ENCODE measurements at places on chromosomes 6 and 20. TPM values are rescaled to one million over a fixed set of nuclear protein-coding genes. Genes with fewer than 3 reads are reported as not detected.

Gene TGM2
- 141 TPM for total RNA-seq

Gene ZNF311
- total RNA-seq = 1.6 TPM

Gene CCDC170
- 0.17 TPM for total RNA-seq

Gene SRMS
- not detected for total RNA-seq

Gene MUCL3
- total RNA-seq = 0.17 TPM

Gene SYTL3
- 10.3 TPM for total RNA-seq

Gene PTPRT
- total RNA-seq = not detected

Gene KCNQ5
- 0.35 TPM for total RNA-seq

Gene CARMIL1
- 55.7 TPM for total RNA-seq

Gene UNC93A
- total RNA-seq = not detected

Gene TSBP1
- total RNA-seq = not detected

Gene HTR1E
- total RNA-seq = 0.15 TPM

Gene ZFAND3
- total RNA-seq = 16.0 TPM

Gene AURKA
- 48.3 TPM for total RNA-seq

GRCh38 chr6:39143238-39143930 is 28.4 kb upstream of the SAYSD1 start:
- DNase-seq = no peak

DNA sequence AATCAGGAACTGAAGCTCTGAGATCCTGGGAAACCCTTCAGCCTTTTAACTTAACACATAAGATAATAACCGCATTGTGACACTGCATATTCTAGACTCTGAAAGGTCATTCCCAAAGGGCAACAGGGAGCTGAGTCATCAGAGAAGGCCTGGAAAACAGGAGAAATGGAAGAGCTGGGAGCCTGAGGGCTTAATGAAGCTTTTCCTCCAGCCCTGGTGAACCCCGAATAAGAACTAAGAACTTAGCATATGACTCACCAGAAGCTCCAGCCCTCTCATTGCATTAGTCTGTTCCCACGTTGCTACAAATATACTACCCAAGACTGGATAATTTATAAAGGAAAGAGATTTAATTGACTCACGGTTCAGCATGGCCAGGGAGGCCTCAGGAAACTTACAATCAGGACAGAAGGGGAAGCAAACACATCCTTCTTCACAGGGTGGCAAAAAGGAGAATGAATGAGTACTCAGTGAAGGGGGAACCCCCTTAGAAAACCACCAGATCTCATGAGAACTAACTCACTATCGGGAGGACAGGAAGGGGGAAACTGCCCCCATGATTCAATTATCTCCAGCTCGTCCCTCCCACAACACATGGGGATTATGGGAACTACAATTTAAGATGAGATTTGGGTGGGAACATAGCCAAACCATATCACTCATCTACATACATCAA is 648.5 kb downstream of the TFAP2A start:
- DNase-seq = peak; percentile 92

DNA sequence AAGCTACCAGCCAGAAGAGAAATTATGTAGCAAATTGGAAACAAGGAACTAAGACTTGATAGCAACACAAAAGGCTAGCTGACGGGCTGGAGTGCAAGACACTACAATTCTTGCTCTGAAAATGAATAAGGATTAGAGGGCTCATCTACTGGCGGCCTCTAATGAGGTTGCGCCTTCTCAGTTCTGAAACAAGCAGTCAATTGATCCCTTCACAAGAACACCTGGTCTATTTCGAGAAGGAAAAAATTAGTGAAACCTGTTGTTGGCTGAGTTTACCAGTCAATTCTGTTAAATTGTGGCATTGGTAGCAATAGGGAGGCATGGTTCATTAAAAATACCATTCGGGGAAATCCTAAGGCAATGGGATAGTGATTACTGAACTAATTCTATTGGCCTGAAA is 74.8 kb upstream of the JARID2 start:
- DNase-seq = no peak

GRCh38 chr20:36268440-36269342 is 32.4 kb downstream of the AAR2 start:
- no peak for DNase-seq

DNA sequence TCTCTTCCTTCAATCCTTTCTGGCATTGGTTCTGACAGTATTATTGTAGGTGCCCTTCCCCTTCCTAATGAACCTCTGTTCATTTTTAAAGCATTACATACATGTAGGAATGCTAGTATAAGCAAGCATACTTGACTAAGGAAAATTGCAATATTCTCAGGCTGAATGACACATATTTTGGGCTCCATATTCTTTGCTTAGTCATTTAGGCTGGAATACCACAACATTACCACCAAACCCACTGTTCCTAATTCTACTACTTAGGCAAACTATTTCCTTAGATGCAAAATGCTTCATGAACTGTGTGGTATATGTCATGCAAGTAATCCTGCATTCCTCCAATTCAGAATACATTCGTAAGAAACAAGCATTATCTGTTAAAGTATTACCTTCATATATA is 113.9 kb downstream of the PRDM1 start:
- DNase-seq = peak; percentile 39

- DNase-seq = no peak
Measured at GRCh38 chr20:17967521-17968365, 851 bp downstream of the SNX5 start.

GRCh38 chr6:106283481-106283880 is 42.1 kb downstream of the ATG5 start:
- peak; percentile 46 for DNase-seq

- no peak for DNase-seq
Measured at GRCh38 chr20:46148313-46149208, 30.4 kb downstream of the CD40 start.

- no peak for DNase-seq
Measured at GRCh38 chr6:129667621-129668020, 42.4 kb downstream of the ARHGAP18 start.

GRCh38 chr20:34947336-34947735 is 8.3 kb downstream of the GSS start:
- no peak for DNase-seq

GRCh38 chr6:112563368-112563767 is 216.2 kb downstream of the RFPL4B start:
- DNase-seq = peak; percentile 59

DNA sequence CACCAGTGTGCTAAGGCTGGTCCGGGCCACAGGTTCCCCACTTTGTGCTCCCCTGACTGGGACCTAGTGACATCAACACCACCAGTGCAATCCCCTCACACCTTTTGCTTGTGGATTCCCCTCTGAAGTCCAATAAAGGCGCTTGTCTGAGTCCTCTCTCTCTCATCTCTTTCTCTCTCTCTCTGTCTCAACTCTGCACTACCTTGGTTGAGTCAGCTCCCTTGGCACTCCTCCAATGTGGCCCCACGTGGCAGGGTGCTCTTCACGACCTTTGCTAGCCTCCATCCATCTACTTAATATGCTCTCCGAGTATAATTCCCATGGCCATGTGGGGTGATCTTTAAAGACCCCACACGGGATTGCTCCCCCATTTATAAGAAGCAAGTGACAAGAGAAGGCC is 385.0 kb downstream of the CD83 start:
- DNase-seq = peak; percentile 58

- DNase-seq = no peak
Measured at GRCh38 chr20:24694157-24694726, 224.8 kb downstream of the SYNDIG1 start.

DNA sequence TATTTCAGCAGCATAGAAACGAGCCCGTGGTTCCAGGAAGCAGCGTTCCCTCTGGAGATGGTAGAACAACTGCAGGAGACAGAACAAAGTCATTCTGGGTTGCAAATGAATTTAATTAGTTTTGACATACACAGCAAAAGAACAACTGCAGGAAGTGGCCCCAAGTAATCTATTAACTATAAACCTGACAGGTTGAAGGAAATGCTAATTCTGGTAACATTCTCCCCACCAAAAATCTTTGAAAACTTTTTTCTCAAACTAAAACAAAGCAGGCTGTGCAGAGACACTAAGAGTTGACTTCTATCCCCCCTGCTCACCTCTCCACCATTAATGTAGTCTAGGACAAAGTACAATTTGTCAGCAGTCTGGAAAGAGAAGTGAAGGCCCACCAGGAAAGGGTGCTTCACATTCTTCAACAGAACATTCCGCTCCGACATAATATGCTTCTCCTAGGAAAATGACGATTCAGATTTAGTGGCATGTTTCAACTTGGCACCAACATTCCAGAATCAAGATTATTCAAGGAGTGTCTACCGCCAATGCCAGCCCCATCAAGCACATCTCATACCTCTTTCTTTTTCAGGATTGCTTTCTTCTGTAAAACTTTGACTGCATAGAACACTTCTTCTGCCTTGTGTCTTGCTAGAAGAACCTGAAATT is 120.4 kb upstream of the SLC2A12 start:
- DNase-seq = no peak

DNA sequence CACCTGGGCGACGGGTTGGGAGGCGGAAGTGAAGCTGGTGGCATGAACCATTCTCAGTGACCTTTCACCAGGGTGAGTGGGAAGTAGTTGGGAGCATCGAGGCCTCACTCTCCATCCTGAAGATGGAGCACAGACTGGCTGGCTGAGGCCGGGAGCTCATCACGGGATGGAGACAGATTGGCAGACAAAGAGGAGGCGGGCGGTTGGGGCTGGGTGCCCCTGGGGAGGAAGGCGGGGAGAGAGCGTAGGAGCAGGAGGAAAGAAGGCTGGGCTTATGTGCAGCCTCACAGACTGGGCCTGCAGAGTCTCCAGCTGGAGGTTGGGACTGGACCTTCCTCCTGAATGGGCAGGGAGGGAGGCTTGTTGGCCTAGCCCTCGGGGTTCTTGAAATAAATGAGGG is 44.2 kb upstream of the SCRT2 start:
- no peak for DNase-seq

- no peak for DNase-seq
Measured at GRCh38 chr20:14644306-14645097, 307.1 kb upstream of the FLRT3 start.

DNA sequence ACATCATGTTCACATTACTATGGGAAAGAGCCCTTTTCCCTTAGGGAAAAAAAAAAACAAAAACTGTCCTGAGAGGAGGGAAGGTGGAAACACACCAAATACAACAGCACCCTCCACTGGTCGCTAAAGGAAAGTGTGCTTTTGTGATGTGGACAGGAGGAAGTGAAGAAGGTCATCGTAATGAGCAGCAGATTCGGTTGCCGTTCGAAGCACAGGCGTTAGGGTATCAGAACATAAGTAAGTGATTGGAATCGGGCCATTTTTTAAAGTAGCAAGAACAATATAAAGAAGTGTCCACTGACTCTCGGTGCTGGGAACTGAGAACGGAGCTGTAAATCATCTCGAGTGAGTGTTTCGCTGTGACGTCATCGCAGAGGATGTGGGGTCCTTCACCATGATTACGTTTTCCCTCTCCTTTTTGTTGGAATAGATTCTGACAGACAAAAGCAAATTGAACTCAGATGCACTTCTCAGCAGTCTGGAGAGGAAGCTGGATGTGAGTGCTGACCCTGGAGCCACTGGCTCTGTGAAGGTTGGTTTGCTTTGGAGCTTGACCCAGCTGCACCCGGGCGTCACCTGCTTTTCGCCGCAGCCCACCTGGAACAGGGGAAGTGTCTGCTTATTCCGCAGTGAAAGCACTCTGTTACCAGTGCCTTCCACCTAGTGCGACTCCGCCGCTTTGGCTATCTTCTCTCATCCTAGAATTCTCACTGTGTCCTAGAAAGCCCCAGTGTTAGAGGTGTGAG is 203.6 kb upstream of the GMDS start:
- DNase-seq = peak; percentile 76

- no peak for DNase-seq
Measured at GRCh38 chr6:149899486-149899885, 1.6 kb upstream of the RAET1E start.

- DNase-seq = peak; percentile 93
Measured at GRCh38 chr20:45344168-45344860, 3.9 kb downstream of the SDC4 start.

DNA sequence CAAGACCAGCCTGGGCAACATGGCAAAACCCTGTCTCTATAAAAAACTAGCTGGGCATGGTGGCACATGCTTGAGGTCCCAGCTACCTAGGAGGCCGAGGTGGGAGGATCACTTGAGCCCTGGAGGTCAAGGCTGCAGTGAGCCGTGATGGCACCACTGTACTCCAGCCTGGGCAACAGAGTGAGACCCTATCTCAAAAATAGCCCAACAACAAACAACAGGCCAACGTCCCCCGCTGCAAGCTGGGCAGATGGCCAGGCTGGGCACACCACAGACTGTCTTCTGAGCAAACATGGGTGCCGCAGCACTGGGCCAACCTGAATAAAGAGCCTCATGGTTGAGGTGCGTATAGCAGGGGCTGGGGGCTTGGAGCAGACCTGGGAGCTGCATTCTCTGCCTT is 46.6 kb upstream of the SRF start:
- no peak for DNase-seq

GRCh38 chr6:64987066-64987465 is 720.0 kb downstream of the EYS start:
- DNase-seq = no peak

DNA sequence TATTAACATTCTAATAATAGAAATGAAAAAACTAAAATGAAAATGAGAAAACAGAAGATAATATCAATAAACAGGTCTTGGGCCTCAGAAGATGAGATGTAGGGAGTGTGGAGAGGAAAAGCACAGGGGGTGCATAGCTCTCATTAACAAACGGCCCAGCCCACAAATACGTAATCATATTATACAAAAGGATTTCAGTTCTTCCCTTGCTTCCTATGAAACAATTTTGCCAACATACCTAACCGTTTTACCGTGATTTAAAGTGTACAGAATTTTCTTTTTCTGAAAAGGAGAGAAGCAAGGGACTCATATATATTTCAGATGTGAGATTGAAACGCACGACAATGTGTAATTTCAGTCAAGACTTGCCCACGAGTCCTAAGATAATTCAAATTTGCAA is 136.0 kb downstream of the HFE start:
- DNase-seq = no peak

DNA sequence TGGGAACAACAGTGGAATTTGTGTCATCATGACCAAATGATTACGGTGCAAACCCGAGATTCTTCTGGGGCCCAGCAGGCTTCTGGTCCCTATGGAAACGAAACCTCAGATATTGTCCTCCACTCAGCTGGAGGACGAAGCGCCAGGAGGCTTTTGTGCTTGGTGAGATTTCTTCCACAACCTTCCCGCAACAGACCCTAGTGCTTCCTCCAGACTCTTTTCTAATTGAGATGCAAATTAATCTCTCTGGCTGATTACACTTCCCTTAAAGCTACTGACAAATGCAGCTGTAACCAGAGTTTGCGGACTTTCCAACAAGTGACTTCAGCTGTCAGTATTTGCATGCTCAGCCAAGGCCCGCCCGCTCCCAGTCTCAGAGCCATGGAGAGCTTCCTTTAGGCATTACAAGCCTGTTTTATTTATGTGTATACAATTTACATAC is 96.0 kb downstream of the INSM1 start:
- no peak for DNase-seq

- DNase-seq = peak; percentile 35
Measured at GRCh38 chr6:112054555-112055190, 769 bp downstream of the CCN6 start.

All from renal cortical epithelial cell (primary cell).